ENCODE measurements at places on chromosomes 4 and X. TPM values are rescaled to one million over a fixed set of nuclear protein-coding genes. Genes with fewer than 3 reads are reported as not detected.

Gene TMEM156
- total RNA-seq, result 10.8 TPM

Gene TRAPPC11
- total RNA-seq, result 68.2 TPM

Gene SOD3
- total RNA-seq, result 5.2 TPM

Gene NSG1
- not detected for total RNA-seq

Gene CFAP299
- total RNA-seq, result 1.7 TPM

Gene SPOCK3
- total RNA-seq, result 1.7 TPM

Gene TEX28
- not detected for total RNA-seq

Gene EPGN
- total RNA-seq, result 1.1 TPM

Gene PHEX
- total RNA-seq, result 1.00 TPM

Gene PABPC1L2A
- not detected for total RNA-seq

Gene BMPR1B
- 1.1 TPM for total RNA-seq

Gene SOX3
- total RNA-seq, result not detected

Gene CYSLTR1
- total RNA-seq, result 0.11 TPM

All from uterine smooth muscle cell (primary cell).